Activated CD4-positive, alpha-beta T cell treated with anti-CD3 and anti-CD28 coated beads, Interleukin-2, amount 50 U/mL, for 16 hours (primary cell): ENCODE measurements at places on chromosomes 5 and 9.

DNA sequence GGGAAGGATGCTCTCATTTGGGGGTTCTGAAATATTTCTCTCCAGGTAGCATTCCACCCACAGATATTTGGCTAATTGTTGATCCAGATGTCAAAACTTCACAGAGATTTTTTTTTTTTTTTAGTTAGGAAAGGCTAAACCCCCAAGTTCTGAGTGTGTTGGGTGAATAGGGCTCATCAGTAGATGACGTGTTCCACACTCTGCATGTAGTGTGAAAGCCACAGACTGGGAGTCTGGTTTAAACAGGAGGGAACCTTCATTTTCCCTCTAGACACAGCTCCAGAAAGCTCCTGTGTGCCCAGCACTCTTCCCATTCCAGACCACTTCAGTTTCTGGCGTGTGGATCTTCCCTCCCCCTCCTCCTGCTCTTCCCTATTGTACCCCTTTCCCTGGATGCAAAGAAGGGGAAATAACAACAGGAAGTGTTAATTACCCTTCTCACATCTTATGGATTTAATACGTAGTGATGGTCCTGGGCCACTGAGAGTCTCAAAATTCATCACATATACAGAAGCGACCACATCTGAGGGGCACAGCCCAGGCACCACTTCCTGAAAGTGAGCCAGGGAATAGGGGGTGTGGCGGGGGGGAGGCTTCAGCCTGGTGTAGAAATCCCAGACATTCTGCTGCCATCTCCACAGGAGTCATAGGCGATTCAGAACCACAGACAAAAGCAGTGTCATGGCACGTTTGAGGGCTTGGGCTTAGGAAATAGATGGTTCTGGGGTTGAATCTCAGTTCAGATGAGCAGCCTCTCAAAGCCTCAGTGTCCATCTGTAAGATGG is 65.1 kb downstream of the DAP start:
- DNase-seq: no peak

GRCh38 chr9:109253637-109254284 is 67.1 kb downstream of the EPB41L4B start:
- no peak for DNase-seq

DNA sequence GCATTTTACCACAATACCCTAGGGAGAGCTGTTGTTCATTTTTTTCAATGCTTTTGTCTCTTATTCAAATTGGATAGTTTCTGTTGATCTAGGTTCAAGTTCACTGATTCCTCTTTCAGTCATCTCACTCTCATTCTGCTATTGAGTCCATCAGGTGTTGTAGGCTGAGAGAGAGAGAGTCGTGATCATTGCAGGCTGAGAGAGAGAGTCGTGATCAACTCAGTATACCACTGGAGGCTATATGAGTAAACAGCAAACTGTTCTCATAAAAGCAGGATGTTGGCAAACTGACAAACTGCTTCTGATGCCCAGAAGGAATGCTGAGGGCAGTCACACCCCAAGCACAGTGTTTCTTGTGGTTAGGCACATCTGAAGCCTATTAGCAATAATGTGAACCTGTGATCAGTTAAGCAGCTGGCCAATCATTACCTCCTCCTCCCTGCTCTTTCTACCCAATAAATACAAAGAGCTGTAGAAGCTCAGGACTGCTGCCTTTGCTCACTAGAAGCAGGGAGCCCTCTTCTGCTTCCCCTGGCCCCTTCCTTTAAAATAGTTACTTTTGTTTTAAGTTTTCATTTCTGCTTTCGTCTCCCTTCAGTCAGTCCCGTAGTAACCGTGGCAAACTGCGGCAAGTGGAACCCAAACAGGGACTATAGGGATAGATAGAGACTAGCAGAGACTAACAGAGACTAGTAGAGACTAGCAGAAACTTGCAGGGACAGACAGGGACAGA is 476.1 kb upstream of the ACO1 start:
- DNase-seq: no peak

- no peak for DNase-seq
These were observed 323.4 kb downstream of the PIK3R1 start for GRCh38 chr5:68538814-68539420.

DNA sequence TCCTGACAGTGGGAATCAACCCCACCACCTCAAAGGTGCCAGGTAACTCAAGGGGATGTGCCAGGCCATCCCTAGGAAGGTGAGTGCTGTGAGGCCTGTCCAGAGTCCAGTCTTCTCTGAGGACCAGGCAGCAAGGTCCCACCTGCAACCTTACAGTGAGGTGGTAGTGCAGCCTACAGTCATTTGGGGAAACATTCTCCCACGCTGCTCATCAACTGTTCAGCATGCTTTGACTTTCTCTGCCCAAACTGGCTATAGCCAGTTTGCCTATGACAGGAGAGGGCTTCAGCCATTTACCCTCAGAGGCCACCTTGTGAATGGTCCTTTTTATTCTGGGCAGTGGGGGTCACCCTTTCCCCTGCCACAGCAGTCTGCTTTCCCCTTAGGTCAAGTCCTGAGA is 81.9 kb downstream of the ATPSCKMT start:
- DNase-seq: no peak

DNA sequence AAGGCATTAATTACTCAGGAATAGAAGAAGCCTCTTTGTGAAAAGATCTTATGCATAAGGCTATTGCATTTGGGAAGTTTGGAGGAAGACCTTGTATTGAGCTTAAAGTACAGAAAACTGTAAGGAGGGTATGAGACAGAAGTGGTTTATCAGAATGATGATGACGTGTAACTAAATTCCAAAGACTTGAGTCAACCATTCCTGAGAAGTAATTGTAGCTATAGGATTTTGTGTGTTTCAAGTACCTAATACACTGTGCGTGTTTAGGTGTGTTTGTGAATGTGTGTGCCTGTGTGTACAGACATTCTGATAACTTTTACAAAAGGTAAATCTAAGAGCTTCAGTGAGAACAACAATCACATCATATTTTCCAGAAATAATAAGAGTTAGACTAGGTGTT is 46.5 kb upstream of the IRX2 start:
- no peak for DNase-seq

DNA sequence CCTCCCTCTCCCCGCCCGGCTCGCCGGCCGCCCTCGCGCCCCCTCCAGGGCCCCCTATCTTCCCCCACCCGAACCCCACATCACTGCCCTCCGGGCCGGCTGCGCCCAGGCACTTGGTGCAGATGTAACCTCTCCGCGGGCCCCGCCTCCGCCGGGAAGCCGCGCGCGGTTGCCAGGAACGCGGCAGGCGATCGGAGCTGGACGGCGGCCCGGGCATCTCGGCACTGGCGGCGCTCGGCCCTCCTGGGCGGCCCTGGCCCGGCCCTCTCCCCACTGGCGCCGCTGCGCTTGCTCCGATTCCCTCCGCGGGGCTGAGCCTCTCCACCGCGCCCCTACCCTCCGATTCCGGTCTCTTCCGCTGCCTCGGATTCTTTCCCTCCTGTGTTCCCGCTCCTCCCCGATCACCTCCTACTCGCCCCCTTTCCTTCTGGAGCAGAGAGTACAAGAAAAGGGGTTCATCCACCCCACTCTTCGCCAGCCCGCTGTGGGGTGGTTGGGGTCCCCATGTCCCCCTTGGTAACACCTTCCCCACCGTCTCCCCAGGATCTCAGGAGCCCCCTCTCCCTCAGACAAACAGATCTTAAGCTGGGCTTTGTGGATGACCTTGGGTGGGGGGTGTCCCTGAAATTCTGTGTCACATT is 70.6 kb downstream of the C9orf50 start:
- no peak for DNase-seq
